ENCODE measurements at places on chromosomes 13 and 19. TPM values are rescaled to one million over a fixed set of nuclear protein-coding genes. Genes with fewer than 3 reads are reported as not detected.
A peak's percentile ranks its signal among the peaks of the same experiment; 100 is the strongest.

- no peak for DNase-seq
- no peaks in the 10 kb centered on the region for H3K27me3 ChIP-seq
- no peaks in the 10 kb centered on the region for H3K36me3 ChIP-seq
- H3K4me1 ChIP-seq, result no peaks in the 10 kb centered on the region
- H3K27ac ChIP-seq, result no peak overlapping the region
These were observed 414.1 kb upstream of the SLITRK1 start for GRCh38 chr13:84296401-84296800.

- no peaks in the 10 kb centered on the region for H3K4me1 ChIP-seq
- H3K4me3 ChIP-seq, result no peak overlapping the region
- peaks cover 33% of the 10 kb centered on the region for H3K27me3 ChIP-seq
- no peak for DNase-seq
- H3K36me3 ChIP-seq, result no peaks in the 10 kb centered on the region
- no peak overlapping the region for H3K27ac ChIP-seq
These were observed 24.4 kb upstream of the CACNA1A start for GRCh38 chr19:13530720-13531119.

Gene FEM1A
- 9.2 TPM for total RNA-seq

GRCh38 chr13:111955412-111956065 lies 111.4 kb upstream of the SOX1 start:
- no peak for DNase-seq
- no peak overlapping the region for H3K27ac ChIP-seq
- H3K4me3 ChIP-seq, result no peak overlapping the region
- no peaks in the 10 kb centered on the region for H3K27me3 ChIP-seq
- no peaks in the 10 kb centered on the region for H3K4me1 ChIP-seq

Gene TUBB4A
- total RNA-seq, result 8.3 TPM

- no peak overlapping the region for H3K4me3 ChIP-seq
- H3K27me3 ChIP-seq, result no peaks in the 10 kb centered on the region
- no peak overlapping the region for H3K27ac ChIP-seq
- H3K36me3 ChIP-seq, result no peaks in the 10 kb centered on the region
- DNase-seq, result no peak
These were observed 259.9 kb downstream of the EFNB2 start for GRCh38 chr13:106275446-106276032.

GRCh38 chr19:15449620-15450527 lies at the start of gene WIZ:
Gene WIZ (minus strand): TSS chr19:15449956. CDS start chr19:15448307, 1,649 bp downstream.
- peak within 1 kb of the TSS; percentile 81 for H3K27ac ChIP-seq
- peaks cover 14% of the 10 kb centered on the region for H3K4me1 ChIP-seq
- H3K36me3 ChIP-seq, result peaks cover 34% of the 10 kb centered on the region
- no peaks in the 10 kb centered on the region for H3K27me3 ChIP-seq

Gene WDR87
- total RNA-seq, result not detected

DNA sequence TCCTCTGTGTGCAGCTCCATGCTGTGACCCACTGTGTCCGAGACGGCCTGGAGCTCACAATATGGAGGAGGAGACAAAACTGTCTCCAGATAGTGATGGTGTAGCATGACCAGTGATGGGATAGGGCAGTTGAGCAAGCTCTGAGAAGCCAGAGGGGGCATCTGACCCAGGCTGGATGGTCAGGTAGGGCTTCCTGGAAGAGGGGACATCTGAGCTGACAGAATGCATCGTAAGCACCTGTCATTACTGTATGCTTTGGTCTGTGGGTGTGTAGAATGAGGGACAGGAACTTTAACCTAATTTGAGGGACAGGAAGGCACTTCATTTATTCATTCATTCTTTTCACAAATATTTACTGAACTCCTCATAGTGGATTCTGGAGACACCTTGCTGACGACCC lies 6.5 kb upstream of the TOMM40 start:
- peaks cover 2% of the 10 kb centered on the region for H3K27me3 ChIP-seq
- H3K27ac ChIP-seq, result no peak overlapping the region
- no peak for DNase-seq
- H3K4me1 ChIP-seq, result peaks cover 2% of the 10 kb centered on the region

GRCh38 chr19:51901860-51902259 lies 3.0 kb downstream of the ZNF649 start:
- H3K27ac ChIP-seq, result no peak overlapping the region
- H3K27me3 ChIP-seq, result no peaks in the 10 kb centered on the region
- H3K36me3 ChIP-seq, result peaks cover 92% of the 10 kb centered on the region
- H3K4me3 ChIP-seq, result no peak overlapping the region

DNA sequence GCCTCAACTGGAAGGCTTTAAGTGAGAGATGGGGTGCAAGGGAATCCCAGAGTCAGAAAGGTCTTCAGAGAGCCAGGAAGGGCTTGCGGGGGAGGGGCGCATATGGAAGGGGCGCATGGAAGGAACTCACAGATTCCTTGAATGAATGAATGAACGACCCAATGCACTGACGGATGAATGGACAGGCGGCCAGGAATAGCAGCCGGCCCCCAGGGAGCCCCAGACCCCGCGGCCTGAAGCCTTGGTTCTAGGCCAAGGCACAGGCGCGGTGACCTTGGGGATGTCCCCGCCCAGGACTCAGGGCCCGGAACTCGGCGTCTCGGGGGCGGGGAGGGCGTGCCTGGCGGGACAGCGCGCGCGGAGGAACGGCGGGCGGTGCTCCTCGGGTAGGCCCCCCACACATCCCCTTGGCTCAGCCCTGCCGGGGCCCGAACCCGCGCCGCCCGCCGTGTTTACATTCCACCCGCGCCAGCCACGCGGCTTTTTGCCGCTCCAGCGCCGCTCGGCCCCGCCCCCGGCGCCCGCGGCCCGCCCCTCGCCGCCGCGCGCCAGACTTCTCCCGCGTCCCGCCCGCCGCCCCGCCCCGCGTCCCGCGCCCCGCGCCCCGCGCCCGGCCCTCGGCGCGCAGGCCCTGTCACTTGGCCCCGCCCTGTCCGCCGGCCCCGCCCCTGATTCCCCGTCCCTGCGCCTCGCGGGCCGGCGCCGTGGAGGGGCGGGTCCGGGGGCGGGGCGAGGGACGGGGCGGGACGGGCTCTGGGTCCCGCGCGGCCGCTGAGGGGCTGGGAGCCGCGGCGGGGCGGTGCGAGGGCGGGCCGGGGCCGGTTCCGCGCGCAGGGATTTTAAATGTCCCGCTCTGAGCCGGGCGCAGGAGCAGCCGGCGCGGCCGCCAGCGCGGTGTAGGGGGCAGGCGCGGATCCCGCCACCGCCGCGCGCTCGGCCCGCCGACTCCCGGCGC lies at the start of gene CCNE1:
Gene CCNE1, plus strand, starts transcription at position 867 of the 955 bp plus-strand sequence. CDS start 565 bp downstream, outside the sequence.
- H3K4me1 ChIP-seq, result peaks cover 17% of the 10 kb centered on the region
- DNase-seq, result peak; percentile 96
- H3K27ac ChIP-seq, result peak within 1 kb of the TSS; percentile 86
- H3K27me3 ChIP-seq, result no peaks in the 10 kb centered on the region
- H3K4me3 ChIP-seq, result peak within 1 kb of the TSS; percentile 82

GRCh38 chr13:40102360-40102727 lies 446.9 kb downstream of the COG6 start:
- no peak for DNase-seq
- no peaks in the 10 kb centered on the region for H3K27me3 ChIP-seq
- peak overlapping the region; percentile 56 for H3K4me3 ChIP-seq
- H3K36me3 ChIP-seq, result peaks cover 12% of the 10 kb centered on the region
- H3K27ac ChIP-seq, result peak overlapping the region; percentile 98

Gene ZNF578
- total RNA-seq, result 0.78 TPM

Gene C1QTNF9
- total RNA-seq, result not detected

GRCh38 chr13:47220453-47221140 lies 323.7 kb upstream of the HTR2A start:
- no peaks in the 10 kb centered on the region for H3K27me3 ChIP-seq
- no peak for DNase-seq
- H3K4me3 ChIP-seq, result no peak overlapping the region
- H3K4me1 ChIP-seq, result no peaks in the 10 kb centered on the region
- no peaks in the 10 kb centered on the region for H3K36me3 ChIP-seq

Gene NOVA2
- not detected for total RNA-seq

DNA sequence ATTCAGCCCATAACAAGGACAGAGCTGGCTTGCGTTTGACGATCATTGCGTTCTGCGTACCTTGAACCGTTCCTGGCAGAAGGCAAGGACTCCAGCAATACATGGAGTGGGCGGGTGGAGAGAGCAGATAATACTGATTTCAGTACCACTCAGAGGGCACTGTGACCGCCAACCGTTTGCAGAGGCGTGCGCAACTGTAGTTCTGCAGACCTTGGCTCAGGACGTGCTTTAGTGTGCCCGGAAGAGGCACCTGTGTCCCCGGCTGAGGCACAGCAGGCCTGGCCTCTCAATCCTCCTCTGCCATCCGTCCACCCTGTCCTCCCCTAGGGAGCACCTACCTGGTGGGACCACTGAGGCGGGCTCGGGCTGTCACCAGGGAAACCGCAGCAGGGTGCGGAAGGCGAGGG lies 117.6 kb upstream of the USP29 start:
- H3K36me3 ChIP-seq, result peaks cover 3% of the 10 kb centered on the region
- no peak overlapping the region for H3K4me3 ChIP-seq
- no peak overlapping the region for H3K27ac ChIP-seq
- no peak for DNase-seq
- no peaks in the 10 kb centered on the region for H3K27me3 ChIP-seq

- H3K27ac ChIP-seq, result no peak overlapping the region
- DNase-seq, result no peak
- H3K4me3 ChIP-seq, result no peak overlapping the region
- no peaks in the 10 kb centered on the region for H3K4me1 ChIP-seq
- H3K27me3 ChIP-seq, result peaks cover 12% of the 10 kb centered on the region
- no peaks in the 10 kb centered on the region for H3K36me3 ChIP-seq
These were observed 233.7 kb upstream of the SOX21 start for GRCh38 chr13:94946039-94946438.

- H3K27ac ChIP-seq, result no peak overlapping the region
- peaks cover 16% of the 10 kb centered on the region for H3K36me3 ChIP-seq
- H3K4me1 ChIP-seq, result peaks cover 6% of the 10 kb centered on the region
These were observed 25.3 kb downstream of the CERS1 start for GRCh38 chr19:18870531-18871172.

Gene IGFL1
- total RNA-seq, result not detected

DNA sequence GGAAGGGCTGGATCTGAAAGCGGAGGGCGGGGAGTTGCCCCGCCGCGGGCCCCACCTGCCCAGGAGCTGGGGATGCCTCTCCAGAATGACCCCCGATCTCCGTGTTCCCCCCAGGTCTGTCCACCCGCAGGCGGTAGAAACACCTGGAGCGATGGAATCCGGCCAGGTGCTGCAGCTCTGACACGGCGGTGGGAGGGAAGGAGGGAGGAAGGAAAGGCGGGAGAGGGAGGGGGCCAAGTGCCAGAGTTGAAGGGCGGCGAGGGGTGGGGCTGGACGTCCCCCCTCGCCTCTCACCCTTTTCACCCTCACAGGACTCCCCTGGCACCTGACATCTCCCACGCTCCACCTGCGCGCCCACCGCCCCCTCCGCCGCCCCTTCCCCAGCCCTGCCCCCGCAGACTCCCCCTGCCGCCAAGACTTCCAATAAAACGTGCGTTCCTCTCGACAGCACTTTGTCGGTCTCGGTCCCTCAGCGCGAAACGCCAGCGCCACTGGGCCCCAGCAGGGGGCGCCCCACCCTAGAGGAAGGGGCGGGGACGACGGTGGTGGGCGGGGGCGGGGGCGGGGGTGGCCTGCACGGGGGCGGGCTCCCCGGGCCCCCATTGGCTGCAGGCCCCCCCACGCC lies 337 bp upstream of the FXYD7 start:
- H3K4me3 ChIP-seq, result peak overlapping the region; percentile 71
- H3K36me3 ChIP-seq, result no peaks in the 10 kb centered on the region
- no peaks in the 10 kb centered on the region for H3K27me3 ChIP-seq
- peak; percentile 77 for DNase-seq
- no peak overlapping the region for H3K27ac ChIP-seq
- peaks cover 30% of the 10 kb centered on the region for H3K4me1 ChIP-seq

GRCh38 chr19:47626238-47626637 lies 17.3 kb downstream of the BICRA start:
- H3K36me3 ChIP-seq, result peaks cover 6% of the 10 kb centered on the region
- no peak overlapping the region for H3K27ac ChIP-seq
- no peak for DNase-seq
- H3K27me3 ChIP-seq, result no peaks in the 10 kb centered on the region

DNA sequence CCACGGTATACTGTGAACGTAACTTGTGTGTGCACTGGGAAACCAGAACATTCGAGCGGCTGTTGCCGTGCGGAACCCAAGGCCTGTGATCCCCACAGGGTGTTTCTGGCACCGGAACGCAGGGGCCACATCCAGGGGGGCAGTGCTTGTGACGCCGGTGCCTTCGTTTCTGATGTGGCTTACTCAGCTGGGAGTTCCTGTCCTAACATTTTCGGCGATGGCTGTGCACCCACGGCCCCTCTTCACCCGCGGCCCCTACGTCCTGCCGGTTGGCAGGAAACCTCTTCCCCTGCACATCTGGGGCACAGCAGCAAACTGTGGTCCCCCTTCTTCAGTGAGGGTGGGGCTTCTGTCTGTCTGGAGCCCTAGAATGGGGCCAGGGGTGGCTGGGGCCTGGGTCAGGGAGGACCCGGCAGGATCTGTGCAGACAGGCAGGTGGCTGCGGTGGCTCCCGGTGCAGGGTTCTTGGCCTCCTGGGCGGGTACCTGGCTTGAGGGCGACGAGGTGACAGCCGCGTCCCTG lies 26.2 kb downstream of the CSNK1G2 start:
- H3K36me3 ChIP-seq, result peaks cover 7% of the 10 kb centered on the region
- H3K4me3 ChIP-seq, result no peak overlapping the region
- peaks cover 14% of the 10 kb centered on the region for H3K4me1 ChIP-seq
- H3K27ac ChIP-seq, result peak overlapping the region; percentile 60

Gene ZNF575
- total RNA-seq, result 3.1 TPM

- H3K27me3 ChIP-seq, result no peaks in the 10 kb centered on the region
- no peaks in the 10 kb centered on the region for H3K4me1 ChIP-seq
- no peak overlapping the region for H3K27ac ChIP-seq
These were observed 783.4 kb upstream of the ARGLU1 start for GRCh38 chr13:107351305-107351704.

Gene TUBA3C
- not detected for total RNA-seq

GRCh38 chr19:13118424-13119193 lies 545 bp downstream of the NACC1 start:
- DNase-seq, result peak; percentile 63
- H3K4me1 ChIP-seq, result peaks cover 53% of the 10 kb centered on the region
- H3K4me3 ChIP-seq, result peak overlapping the region; percentile 79
- no peaks in the 10 kb centered on the region for H3K27me3 ChIP-seq
- peaks cover 16% of the 10 kb centered on the region for H3K36me3 ChIP-seq

DNA sequence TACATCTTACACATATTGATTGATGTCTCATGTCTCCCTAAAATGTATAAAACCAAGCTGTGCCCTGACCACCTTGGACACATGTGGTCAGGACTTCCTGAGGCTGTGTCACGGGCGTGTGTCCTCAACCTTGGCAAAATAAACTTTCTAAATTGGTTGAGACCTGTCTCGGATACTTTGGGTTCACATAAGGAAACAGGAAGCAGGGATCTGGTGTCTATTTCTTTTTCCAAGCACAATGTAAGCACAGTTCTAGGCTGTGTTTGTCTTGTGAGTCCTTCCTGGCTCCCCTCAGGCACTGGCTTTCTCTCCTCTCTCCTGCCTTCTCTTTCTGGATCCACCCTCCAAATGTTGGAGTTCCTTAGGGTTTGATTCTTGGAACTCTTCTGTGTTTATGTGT lies 27.6 kb upstream of the TPT1 start:
- DNase-seq, result peak; percentile 17
- peaks cover 15% of the 10 kb centered on the region for H3K36me3 ChIP-seq
- H3K4me3 ChIP-seq, result no peak overlapping the region
- H3K27me3 ChIP-seq, result no peaks in the 10 kb centered on the region
- H3K27ac ChIP-seq, result peak overlapping the region; percentile 85
- peaks cover 44% of the 10 kb centered on the region for H3K4me1 ChIP-seq

Gene ZNF701
- 19.9 TPM for total RNA-seq

GRCh38 chr19:6216996-6217751 lies 62.6 kb downstream of the MLLT1 start:
- H3K36me3 ChIP-seq, result peaks cover 2% of the 10 kb centered on the region
- no peaks in the 10 kb centered on the region for H3K27me3 ChIP-seq
- DNase-seq, result no peak
- H3K4me3 ChIP-seq, result no peak overlapping the region

Gene RHPN2
- 1.7 TPM for total RNA-seq
